ENCODE measurements at places on chromosomes 2 and 18.
A peak's percentile ranks its signal among the peaks of the same experiment; 100 is the strongest.

- peak; percentile 77 for DNase-seq
These were observed 12.0 kb downstream of the SIGLEC15 start for GRCh38 chr18:45837283-45838070.

- DNase-seq: no peak
These were observed 8.0 kb upstream of the CDK15 start for GRCh38 chr2:201798252-201798913.

DNA sequence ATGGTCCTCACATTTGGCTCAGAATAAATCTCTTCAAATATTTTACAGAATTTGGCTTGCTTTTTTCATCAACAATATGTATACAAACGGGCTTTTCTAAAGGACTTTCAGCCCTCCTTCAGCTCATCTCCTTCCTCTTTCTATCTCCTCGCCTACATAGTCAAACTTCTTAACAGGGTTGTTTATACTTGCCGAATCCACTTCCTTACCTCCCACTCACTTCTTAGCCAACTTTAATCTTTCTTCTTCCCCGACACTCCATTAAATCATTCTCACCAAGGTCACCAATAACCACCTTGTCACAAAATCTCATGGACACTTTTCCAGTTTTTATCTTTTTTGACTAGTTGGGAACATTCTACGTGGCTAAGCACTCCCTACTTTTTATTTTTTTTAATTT, 325.2 kb downstream of the PLCL1 start:
- DNase-seq: peak; percentile 60

DNA sequence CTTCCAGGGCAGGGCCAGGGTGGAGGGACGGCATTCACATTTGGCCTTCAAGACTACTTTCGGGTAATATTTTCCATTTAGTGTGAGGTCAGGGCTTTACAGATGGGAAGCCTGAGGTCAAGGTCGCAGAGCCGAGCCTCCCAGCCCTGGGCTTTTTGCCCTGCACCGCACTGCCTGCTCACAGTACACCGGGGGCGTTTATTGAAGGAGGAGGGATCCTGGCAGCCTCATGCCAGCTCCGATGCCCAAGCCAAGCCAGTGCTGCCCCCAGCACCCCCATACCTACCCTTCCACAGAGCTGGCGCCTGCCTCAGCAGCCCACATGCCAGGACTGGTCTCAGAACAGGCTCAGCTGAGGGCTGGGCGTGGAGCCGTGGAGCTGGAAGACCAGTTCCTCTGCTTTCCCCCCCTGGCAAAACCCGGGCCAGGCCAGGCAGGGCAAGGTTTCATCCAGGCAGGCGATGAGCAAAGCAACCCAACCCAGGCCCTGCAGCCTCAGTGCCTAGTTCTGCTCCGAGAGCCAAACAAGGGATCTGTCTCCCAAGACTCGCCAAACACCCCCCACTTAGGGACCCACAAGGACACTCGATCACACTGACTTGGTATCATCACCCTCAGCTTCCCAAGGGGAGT, 11.9 kb downstream of the SDC1 start:
- no peak for DNase-seq

- DNase-seq: no peak
These were observed 334.4 kb downstream of the LRP1B start for GRCh38 chr2:141796449-141796848.

DNA sequence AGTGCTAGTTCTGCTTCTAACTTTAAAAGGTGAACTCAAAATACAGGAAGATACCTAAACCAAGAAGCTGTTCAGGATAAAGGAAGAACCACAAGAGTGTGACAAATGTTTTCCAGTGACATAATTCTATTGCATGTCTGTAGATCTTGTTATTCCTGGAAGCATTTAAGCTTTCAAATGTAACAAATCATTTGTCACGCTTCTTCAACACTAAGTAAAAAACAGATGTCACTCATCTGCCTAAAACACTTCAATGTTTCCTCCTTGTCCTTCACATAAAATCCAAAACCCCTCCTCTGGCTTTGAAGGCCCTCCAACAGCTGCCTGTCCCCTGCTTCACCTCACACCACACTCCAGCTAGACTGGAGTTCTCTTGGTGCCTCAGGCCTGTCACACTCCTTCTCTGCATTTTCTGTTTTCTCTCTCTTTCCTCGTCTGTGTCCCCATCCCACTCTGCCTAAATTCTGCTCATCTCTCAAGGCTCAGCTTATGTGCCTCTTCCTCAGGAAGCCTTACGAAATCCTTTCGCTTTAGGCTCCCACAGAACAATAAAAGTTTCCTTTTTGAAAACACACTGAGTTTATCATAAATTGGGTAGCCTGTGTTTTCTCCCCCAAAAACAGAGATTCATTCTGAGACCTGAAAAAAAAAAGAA, 6.4 kb upstream of the CLEC4F start:
- DNase-seq: peak; percentile 73

- no peak for DNase-seq
These were observed 269.4 kb downstream of the PHLPP1 start for GRCh38 chr18:62984656-62985315.

DNA sequence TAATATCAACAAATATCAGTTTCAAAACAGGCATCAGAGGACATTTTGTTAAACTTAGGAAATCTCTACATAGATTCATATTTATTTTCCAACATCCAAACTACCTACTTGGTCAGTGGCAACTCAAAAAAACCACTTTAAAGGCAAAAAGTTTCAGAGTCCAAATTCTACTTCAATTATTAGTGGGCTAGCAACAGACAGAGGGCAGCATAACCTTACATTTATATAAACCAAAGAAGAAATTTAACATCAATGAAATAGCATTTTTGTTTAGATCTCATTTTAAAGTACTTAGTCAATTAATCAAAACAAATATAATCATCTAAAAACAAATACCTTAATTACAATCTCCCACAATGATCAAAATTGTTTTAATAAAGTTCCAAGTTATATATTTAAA, 33.3 kb downstream of the RTTN start:
- no peak for DNase-seq

- no peak for DNase-seq
These were observed 100.7 kb downstream of the ANKRD44 start for GRCh38 chr2:197209742-197210408.
